Fibroblast of the aortic adventitia (primary cell): ENCODE measurements at places on chromosomes 2 and 18. TPM values are rescaled to one million over a fixed set of nuclear protein-coding genes. Genes with fewer than 3 reads are reported as not detected.

- DNase-seq, result no peak
Observed at GRCh38 chr2:6957910-6958615, 40.9 kb downstream of the RNF144A start.

- no peak for DNase-seq
Observed at GRCh38 chr2:61172671-61173070, 10.7 kb downstream of the C2orf74 start.

- DNase-seq, result no peak
Observed at GRCh38 chr2:230739961-230740360, 27.3 kb downstream of the CAB39 start.

- no peak for DNase-seq
Observed at GRCh38 chr2:96083989-96084857, 32.1 kb downstream of the ADRA2B start.

GRCh38 chr18:34848156-34848555 lies 138.1 kb downstream of the DTNA start:
- no peak for DNase-seq

DNA sequence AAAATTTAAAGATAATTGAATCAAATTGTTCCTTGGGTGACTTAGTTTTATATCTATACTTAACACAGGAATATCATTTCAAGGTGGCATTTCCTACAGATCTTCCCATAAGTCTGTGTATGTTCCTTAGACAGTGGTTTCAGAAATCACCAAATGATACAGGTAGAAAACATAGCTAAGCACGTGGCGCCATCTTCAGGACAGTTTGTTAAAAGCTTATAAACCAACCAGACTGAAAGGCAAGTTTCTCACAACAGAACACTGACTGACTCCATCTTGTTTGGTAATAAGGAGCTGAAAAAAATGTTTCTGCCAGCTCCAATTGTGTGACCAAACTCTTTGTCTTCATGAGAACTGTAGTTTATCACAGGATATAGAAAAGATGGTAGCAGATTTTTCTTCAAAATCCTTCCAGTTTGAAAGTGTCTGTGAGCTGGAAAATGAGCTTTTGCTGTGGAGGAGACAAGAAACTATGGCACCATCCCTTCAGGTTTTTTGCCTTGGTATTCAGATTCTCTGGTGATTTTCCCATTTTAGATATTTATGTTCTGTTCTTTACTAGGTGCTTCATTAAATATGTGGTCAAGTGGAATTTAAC lies 34.8 kb upstream of the NEUROD1 start:
- DNase-seq, result peak; percentile 87

GRCh38 chr2:3727397-3728045 lies 24.1 kb downstream of the DCDC2C start:
- DNase-seq, result no peak

- DNase-seq, result no peak
Observed at GRCh38 chr2:63484901-63485300, 103.4 kb downstream of the WDPCP start.

GRCh38 chr18:40060562-40060961 lies 1894.5 kb upstream of the PIK3C3 start:
- no peak for DNase-seq

- DNase-seq, result no peak
Observed at GRCh38 chr18:70693246-70693645, 404.4 kb downstream of the SOCS6 start.

DNA sequence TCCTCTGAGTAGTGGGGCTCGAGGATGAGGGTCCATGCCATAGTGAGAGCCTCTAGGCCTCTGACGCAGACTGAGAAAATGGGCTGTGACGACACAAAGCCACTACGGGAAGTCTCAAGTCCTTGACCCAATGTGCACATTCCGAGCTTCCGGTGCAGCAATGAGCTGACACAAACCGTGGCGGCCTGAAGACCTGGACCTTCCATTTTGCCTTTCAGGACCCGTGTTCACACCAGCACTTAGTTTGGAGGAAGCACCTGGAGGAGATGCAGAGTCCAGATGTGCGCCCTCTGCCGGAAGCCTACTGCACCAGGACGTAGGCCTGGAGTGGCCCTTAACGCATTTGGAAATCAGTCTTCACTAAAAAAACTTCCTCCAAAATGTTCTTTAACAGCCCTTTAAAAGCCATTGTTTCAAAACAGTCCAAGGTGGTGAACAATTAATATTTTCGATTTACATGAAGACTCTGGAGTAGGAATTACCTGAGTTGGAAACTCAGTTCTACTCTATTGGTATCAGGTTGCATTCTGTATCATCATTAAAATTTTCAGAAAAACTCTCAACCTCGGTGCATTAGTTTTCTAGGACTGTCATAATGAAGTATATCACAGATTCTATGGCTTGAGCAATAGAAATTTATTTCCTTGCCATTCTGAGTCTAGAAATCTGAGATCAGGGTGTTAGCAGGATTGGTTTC lies 33.9 kb downstream of the BMP10 start:
- peak; percentile 17 for DNase-seq

- peak; percentile 47 for DNase-seq
Observed at GRCh38 chr18:44080054-44080453, 600.6 kb upstream of the SETBP1 start.

DNA sequence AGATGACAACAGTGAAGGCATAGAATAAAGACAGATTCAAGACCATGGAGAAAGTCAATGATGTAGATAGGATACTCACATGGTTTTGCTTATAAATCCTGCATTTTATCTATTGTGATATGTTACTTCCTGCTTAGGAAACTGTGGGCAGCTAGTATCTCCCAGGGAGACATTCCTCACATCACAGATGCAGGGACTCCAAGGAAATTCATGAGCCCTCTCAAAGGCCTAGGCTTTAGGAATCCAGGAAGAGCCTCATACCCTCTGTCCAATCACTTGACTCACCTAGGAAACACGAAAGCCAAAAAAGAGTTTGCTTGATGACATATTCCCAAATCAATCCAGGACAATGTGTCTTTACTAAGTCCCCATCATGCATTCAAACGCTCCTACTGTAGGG lies 247.8 kb upstream of the KLHL29 start:
- DNase-seq, result no peak

Gene RBM43
- 11.9 and 14.3 TPM in 2 replicates for total RNA-seq

Gene SGO2
- 21.3 and 23.3 TPM in 2 replicates for total RNA-seq
